ENCODE measurements at places on chromosomes 5 and 9.

DNA sequence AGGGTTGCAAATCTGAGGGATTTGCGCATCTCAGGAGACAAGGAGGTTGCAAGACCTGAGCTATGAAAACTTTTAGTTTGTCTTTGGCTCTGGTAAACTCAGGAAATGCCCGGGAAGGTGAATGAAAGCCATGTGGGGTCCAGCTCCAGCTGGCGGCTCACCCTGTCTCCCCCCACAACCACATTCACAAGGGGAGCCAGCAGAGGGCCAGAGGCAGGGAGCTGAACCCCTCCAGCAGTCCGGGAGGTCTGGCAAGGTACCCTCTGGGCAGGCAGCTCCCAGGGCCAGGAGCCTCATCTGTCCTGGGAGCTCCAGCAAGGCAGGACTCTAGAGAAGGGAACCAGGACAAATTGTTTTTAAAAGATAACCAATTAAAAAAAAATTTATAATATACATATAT, 2.5 kb upstream of the FGFR4 start:
- no peak for DNase-seq

- DNase-seq = peak; percentile 2
These were observed 547.3 kb downstream of the CDK5RAP2 start for GRCh38 chr9:120032639-120033038.

DNA sequence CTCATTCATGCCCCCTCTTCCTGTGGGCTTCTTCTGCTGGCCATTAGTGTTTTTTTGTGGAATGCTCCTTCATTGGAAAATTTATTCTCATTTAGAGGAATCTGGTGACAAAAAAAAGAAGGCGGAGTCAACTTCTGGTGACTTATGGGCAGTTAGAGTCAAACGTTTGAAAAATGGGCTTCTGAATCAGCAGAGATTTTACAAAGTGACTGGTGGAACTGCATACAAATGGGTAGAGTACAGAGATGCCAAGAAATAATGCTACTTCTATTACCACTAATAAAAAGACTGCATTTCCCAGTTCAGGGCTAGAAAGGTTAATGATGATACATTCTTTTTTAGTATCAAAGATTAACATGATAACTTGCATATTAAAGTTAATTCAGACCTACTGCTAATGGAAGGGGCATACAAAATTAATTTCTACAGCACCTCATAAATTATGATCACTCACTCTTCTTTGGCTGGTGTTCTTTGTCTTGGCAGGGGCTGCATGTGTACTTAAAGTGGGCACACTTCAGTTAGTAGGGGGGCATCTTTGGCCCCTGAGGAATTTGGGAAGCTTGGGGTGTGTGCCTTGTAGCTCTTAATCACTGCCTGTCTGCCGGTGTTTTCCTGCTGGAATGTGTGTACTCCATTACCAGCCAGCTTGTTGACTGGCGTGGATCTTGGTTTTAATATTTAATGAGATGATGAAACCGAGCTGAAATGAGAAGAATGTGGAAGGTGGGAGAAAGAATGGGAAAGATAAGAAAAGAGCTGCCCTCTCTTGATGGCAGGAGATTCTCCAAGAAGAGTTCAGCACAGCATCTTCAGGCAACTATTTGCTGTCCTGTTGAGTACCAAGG, 148.9 kb downstream of the DOCK2 start:
- no peak for DNase-seq

DNA sequence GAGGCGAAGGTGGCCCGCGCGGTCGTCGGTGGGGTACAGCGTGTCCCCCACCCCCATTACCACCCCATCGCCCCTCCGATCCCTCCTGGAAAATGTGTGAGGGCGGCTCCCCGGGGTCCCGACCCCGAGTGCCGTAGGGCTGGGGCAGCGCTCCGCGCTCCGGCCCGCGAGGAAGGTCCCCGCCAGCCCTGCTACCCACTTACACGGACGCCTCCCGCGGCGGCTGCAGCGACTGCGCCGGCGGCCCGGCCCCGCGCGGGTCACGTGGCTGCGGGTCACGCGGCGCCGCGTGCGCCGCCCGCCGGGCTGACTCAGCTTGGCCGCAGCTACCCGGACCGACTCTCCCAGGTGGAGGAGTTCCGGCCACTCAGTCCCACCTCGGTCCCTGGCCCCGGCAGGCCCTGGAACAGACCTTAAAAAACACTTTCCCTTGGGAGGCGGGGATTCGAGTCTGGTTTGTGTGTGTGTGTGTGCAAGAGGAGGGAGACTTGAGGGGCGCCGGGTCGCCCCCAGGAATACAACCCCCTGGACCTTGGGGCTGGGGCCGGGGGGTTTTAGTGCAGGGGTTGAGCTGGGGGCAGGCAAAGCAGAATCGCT, at the start of gene GNPDA1:
Gene GNPDA1 (minus strand): TSS at position 236 of the 597 bp plus-strand sequence. CDS start 992 bp downstream, outside the sequence.
- peak; percentile 44 for DNase-seq

- DNase-seq = no peak
These were observed 108.5 kb upstream of the IQGAP2 start for GRCh38 chr5:76294573-76294972.

Measured in GM04504 (cell line).